NK-92 treated with Interleukin-12 subunit alpha and Interleukin-12 subunit beta, amount 100 ng/mL, for 24 hours (cell line): ENCODE measurements at places on chromosomes 7 and 10.

GRCh38 chr10:74896788-74897527 is 70.6 kb downstream of the KAT6B start:
- DNase-seq = no peak

DNA sequence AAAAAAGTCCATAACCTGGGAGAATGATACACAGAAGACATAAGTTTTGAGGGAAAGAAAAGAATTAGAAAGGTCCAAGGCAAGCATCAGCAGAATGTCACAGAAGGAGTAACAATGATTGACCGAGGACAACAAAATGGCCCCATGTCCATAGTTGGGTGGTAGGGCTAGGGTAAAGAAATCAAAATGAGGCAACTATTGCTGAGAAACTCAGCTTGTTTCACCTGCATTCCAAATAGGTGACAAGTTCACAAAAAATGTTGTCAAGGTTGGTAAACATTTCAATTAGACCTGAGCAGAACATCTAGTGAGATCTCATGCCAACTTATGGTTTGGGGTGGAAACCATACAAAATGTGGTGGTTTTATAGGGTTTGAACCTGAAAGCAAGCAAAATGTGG is 22.8 kb upstream of the DLX6 start:
- no peak for DNase-seq

DNA sequence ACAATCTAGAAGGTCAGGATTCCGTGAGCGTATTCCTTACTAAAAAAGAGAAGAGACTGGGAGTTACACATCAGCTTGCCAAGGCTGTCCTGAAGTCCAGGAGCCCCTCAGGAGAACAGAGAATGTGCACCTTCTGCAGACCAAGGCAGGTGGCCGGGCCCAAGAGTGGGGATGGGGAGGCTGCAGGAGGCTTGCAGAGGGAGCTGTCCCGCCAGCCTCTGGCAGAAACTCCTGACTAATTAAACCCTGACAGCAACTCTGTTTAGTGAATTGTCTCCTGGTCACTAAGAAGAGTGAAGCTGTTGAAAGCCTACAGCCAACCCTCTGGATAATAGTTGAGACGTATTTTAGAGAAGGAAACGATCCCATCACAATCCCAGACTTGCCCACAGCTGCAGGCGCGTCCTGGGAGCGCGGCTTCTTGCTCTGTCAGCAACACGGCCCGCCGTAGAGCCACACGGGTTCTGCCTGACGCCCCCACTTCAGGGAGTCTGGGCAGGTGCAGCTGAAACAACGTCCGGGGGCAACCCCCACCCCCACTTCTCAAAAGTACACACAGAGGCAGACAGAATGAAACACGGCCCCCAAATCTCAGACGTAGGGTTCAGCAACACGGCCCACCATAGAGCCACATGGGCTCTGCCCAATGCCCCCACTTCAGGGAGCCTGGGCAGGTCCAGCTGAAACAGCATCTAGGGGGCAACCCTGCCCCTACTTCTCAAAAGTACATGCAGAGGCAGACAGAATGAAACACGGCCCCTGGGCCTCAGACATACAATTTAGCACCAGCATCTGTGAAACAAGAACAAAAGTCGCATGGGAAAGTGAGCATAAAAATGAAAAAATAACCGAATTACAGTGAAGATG is 45.2 kb downstream of the DIP2C start:
- no peak for DNase-seq

DNA sequence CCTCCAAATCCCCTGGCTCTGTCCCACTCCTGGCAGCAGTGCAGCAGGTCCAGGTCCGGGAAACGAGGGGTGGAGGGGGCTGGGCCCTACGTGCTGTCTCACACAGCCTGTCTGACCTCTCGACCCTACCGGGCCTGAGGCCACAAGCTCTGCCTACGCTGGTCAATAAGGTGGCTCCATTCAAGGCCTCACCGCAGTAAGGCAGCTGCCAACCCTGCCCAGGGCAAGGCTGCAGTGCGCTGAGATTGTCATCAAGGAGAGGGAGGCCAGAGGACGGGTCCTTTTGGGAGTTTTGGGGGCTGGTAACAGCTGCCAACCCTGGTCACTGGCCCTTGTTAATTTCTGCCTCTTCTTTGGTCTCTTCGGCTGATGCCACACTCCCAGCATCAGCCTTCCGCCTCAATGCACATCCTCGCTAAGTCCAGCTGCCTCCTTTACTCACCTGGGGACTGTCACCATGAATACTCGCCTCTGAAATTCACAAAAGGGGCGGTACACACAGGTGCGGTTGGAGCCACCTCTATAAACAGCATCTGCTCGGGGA is 3.5 kb downstream of the EPO start:
- DNase-seq = no peak

DNA sequence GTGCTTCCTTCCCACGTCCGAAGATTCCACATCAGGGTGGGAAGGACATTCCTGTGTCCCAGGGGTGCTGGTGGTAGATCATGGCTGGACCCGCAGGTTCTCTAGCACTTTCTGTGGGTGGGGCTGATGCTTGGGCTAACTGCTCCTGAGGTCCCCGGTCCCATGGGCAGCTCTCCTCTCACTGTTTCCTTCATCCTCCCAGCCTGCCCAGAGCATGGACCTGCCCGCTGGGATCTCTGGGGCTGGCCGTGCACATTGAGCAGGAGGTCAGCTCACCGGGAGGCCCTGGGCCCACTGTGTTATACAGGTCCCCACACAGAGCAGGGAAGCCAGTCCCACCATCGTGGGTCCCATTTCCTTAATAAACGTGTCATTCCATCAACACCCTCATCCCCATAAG is 502.3 kb downstream of the TCERG1L start:
- DNase-seq = no peak

GRCh38 chr7:123658023-123658422 is 2.4 kb downstream of the LMOD2 start:
- no peak for DNase-seq

- no peak for DNase-seq
These were observed 126.7 kb upstream of the TMEM196 start for GRCh38 chr7:19900118-19900517.

GRCh38 chr7:113922049-113922448 is 3.2 kb upstream of the PPP1R3A start:
- no peak for DNase-seq

DNA sequence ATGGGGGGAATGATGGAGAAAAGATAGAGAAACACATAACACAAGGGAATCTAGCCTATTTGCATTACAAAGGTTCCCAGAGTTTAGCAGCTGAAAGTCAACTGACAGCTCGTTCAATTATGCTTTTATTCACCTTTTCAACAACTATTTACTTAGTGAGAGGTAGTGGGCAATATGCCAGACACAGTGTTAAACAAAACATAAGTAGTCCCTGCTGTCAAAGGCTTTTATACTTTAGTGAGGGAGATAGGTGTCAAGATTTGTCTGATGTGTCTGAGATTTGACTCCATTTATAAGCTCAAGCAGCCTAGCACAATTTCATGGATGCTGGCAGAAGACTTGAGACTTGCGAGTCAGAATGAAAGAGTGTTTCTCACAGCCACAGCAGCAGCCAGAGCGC is 549.0 kb upstream of the VSTM2A start:
- DNase-seq = no peak

DNA sequence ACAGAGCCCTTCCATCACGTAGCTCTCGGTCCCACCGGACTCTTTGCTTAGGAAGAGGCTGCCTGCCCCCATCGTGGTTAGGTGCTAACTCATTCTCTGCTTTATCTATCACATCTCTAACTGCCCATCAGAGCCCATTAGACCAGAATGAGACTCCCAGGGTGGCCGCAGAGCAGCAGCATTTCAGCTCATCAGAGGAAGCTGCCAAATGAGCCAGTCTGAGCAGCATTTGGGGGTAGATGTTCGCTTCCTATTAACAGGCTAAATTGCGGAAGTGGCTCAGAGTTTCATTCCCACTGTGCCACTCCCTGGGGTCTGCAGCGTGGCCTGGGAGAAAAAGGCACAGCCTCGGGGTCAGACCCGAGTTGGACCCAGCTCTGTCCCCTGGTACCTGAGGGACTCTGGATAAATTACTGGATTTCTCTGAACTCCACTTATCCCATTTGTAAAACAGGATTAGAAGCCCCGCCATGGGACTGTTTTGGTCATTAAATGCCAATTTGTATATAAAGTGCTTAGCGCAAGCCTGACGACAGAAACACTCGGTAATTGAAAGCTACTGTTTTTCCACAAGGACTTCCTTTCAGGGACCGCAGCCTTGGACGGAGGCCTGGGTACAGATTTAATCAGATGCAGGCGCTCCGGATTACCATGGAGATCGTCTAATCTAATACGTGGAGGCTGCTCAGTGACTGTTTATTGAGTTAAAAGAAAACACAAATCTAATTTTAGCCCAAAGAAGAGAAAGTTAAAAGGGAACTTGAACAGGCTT is 73.8 kb upstream of the PRLHR start:
- DNase-seq = no peak

- DNase-seq = no peak
These were observed 230.3 kb upstream of the PFKP start for GRCh38 chr10:2836921-2837662.

- DNase-seq = no peak
These were observed 703.5 kb upstream of the SEMA3D start for GRCh38 chr7:85890244-85890811.

DNA sequence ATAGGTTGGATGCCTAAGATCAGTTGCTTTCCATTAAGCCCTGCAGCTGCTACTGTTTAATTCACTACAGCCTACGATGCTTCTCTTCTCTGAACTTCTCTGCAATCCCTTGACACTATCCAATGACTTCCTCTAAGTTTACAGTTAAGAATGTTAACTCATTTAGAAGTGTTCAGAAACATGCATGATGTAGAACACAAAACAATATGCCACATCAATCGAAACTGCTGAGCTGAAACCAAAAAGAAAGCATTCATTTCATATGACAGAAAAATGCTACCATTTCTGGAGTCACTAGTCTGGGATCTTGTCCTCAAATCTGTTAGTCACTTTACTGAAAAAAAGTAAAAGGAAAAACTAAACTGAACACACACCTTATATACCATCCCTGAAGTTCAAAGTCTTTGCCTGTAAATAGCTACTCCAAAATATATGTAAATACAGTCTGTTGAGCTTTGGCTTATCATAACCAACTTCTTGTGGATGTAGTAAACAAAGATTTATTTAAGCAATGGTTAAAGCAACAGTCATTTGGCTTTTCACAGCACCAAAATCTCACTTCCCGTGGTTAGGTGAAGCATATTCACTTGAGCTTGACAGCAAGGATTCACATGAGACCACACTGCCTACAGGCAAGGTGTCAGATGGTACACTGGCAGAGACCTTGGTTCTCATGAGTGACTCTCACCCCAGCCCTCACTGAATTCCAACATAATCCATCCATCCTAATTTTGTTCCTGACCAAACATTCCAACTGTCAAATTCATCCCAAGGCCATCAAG is 187.0 kb downstream of the PPP1R17 start:
- DNase-seq = no peak

DNA sequence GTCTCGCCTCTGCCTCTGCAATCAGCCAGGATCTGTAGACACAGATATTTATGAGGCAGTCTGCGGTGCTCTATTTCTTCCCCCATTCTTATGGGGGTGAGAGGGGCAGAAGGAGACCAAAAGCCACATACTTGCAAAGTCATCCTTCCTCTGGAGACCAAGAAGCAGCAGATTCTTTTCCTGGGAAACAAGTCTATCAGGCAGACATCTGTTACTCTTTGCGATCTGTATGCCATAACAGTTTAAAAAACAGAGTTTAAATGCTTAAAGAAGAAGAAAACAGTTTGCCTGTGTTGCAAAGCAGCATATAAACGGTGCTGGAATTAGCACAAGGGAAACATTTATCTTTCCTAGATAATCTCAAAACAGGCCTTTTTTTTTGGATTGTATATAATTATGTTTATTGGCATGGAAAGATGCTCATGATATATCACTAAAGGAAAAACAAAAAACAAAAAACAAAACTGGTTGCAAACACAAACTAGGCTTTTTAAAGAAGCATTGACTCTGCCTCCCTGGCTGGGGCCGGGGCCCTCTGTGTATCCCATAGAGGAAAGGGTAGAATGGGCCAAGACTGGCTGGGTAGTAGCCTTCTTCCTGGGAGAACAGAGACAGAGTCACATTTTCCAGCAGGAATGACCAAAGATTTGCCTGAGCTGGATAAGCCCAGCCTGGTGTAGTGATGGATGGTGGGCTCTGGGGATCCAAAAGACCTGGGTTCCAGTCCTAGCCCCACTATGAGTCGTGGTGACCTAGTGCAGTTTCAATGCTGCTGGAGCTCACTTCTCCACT is 50.4 kb downstream of the RGS10 start:
- DNase-seq = no peak

GRCh38 chr7:38410056-38410455 is 136.6 kb upstream of the TARP start:
- DNase-seq = no peak
